Sciatic nerve (tissue), 2 donors: ENCODE measurements at places on chromosomes 6 and 20. TPM values are rescaled to one million over a fixed set of nuclear protein-coding genes. Genes with fewer than 3 reads are reported as not detected.

DOK5 gene
- 13.6 TPM for total RNA-seq

MRPS10 gene
- total RNA-seq: 23.0 TPM

VSX1 gene
- total RNA-seq: not detected

MTHFD1L gene
- 30.4 TPM for total RNA-seq

SLC52A3 gene
- total RNA-seq: 1.4 TPM

MAP3K4 gene
- total RNA-seq: 95.0 TPM
